Right atrium auricular region (tissue), 2 donors: ENCODE measurements at places on chromosomes 12 and 14. TPM values are rescaled to one million over a fixed set of nuclear protein-coding genes. Genes with fewer than 3 reads are reported as not detected.
A peak's percentile ranks its signal among the peaks of the same experiment; 100 is the strongest.

- no peak for DNase-seq
- H3K36me3 ChIP-seq = no peaks in the 10 kb centered on the region
- no peak overlapping the region for H3K4me3 ChIP-seq
- no peaks in the 10 kb centered on the region for H3K4me1 ChIP-seq
- no peak overlapping the region for H3K27ac ChIP-seq
- no peaks in the 10 kb centered on the region for H3K27me3 ChIP-seq
Observed at GRCh38 chr12:22740656-22741355, 115.8 kb downstream of the ETNK1 start.

DNA sequence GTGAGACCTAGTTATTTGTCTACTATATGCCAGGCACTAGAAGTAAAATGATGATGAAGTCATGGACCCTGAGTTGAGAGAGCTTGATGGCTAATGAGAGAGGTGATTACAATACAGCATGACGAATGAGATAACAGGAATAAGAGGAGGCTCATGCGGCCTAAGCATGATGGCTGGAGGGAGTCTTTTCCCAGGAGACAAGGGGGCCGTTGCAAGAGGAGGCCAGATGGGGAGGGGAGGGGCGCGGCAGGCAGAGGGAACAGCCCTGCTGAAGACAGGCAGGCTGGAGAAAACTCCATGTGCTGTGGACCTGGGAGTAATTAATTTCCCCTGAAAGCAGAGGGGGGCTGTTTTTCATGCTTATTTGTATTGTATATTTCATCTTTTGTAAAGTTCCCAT lies 144.7 kb upstream of the RFLNA start:
- no peaks in the 10 kb centered on the region for H3K4me1 ChIP-seq
- no peak overlapping the region for H3K4me3 ChIP-seq
- H3K27ac ChIP-seq = no peak overlapping the region
- no peaks in the 10 kb centered on the region for H3K27me3 ChIP-seq
- no peak for DNase-seq
- no peaks in the 10 kb centered on the region for H3K36me3 ChIP-seq

DNA sequence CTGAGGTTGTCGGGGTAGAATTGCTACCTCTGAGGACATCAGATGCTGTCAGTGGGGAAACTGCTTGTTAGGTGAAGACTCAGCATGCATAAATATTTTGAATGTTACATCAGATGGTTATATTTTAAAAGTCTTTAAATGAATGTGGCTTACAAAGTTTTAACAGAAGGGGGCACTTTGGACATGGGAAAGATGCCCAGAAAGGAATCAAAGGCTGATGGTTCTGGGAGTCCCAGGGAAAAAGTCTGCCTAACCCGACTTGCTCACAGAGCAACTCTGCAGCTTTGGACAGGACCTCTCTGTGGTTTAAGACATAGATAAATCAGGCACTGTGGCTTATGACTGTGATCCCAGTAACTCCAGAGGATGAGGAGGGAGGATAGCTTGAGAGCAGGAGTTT lies 474.9 kb downstream of the ATP23 start:
- no peak overlapping the region for H3K27ac ChIP-seq
- H3K27me3 ChIP-seq = no peaks in the 10 kb centered on the region
- no peaks in the 10 kb centered on the region for H3K4me1 ChIP-seq
- H3K36me3 ChIP-seq = no peaks in the 10 kb centered on the region
- no peak overlapping the region for H3K4me3 ChIP-seq

- H3K27me3 ChIP-seq = no peaks in the 10 kb centered on the region
- H3K4me3 ChIP-seq = no peak overlapping the region
- no peaks in the 10 kb centered on the region for H3K4me1 ChIP-seq
- DNase-seq = peak; percentile 77
- no peak overlapping the region for H3K27ac ChIP-seq
- H3K36me3 ChIP-seq = no peaks in the 10 kb centered on the region
Observed at GRCh38 chr12:77925536-77926108, 94.9 kb downstream of the NAV3 start.

The TAS2R13 gene
- 0.24 TPM for total RNA-seq

The INHBE gene
- not detected for total RNA-seq
